ENCODE measurements at places on chromosomes 7 and 10. TPM values are rescaled to one million over a fixed set of nuclear protein-coding genes. Genes with fewer than 3 reads are reported as not detected.

NUPR2 gene
- not detected for total RNA-seq

GPR146 gene
- 3.3 TPM for total RNA-seq

GRCh38 chr7:6563936-6564770 is 12.9 kb upstream of the GRID2IP start:
- DNase-seq = peak; percentile 4

DNA sequence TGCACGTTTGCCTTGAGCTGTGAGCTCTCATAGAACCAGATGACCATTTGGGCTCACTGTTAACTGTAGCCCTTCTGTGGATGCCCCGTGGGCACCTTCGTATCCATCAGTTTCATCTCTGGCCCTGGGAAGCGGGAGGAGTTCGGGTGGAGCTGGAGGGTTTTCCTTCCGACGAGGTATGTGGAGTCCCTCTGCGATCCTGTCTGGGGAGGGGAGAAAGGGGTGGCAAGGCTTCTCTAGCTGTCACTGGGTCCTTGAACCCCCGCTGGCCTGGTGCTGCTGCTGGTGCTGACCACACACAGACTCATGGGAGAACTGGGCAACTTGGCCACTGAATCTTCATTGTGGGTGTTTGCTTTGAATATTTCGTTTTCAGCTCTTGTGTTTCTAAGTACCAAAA is 32.7 kb downstream of the INPP5A start:
- no peak for DNase-seq

LGI1 gene
- not detected for total RNA-seq

UCMA gene
- not detected for total RNA-seq

PRSS58 gene
- total RNA-seq = not detected

CPA2 gene
- under 0.01 TPM for total RNA-seq

DNA sequence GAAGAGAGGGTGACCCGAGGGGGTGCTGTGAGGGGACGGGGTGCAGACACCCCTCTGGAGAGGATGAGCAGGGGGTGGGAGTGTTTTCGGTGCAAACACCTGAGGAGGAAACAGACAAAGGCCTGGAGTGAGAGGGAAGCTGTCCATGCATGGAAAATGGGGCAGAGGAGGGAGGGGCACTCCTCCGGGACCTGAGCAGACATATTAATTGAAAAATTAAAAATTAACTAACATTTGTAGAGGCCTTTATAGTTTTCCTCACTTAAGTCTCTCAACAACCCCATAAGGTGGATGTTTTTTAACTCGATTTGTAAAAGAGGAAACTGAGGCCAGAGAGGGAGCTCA is 1.2 kb downstream of the VPS37D start:
- no peak for DNase-seq

- no peak for DNase-seq
Measured at GRCh38 chr10:7480742-7481367, 70.0 kb upstream of the SFMBT2 start.

MYL10 gene
- total RNA-seq = not detected

- no peak for DNase-seq
Measured at GRCh38 chr7:22864855-22865601, 42.4 kb upstream of the TOMM7 start.

GRCh38 chr7:113120647-113121046 is 2.3 kb upstream of the SMIM30 start:
- DNase-seq = no peak

PRXL2A gene
- 13.9 TPM for total RNA-seq

- peak; percentile 27 for DNase-seq
Measured at GRCh38 chr7:101315336-101315735, 6.3 kb downstream of the IFT22 start.

DNA sequence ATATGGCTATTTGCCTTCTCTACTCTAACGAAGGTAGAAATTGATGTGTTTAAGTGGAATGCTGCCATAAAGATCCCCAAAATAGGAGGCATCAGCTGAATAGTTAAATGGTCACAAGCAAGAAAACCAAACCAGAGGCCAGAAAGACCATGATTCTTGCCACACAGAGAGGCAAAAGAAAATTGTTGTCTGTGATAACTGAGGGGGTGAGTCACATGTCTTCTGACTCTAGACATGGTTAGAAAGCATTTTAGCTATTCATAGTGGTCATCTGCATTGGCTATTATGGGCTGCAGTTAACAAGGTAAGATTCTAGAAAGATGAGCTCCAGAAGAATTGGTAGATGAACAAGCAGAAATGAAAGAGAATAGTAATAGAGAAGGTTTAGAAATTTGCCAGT is 361.4 kb upstream of the NPSR1 start:
- no peak for DNase-seq

ACTL6B gene
- not detected for total RNA-seq

GHRHR gene
- not detected for total RNA-seq

TUBAL3 gene
- total RNA-seq = not detected

DNA sequence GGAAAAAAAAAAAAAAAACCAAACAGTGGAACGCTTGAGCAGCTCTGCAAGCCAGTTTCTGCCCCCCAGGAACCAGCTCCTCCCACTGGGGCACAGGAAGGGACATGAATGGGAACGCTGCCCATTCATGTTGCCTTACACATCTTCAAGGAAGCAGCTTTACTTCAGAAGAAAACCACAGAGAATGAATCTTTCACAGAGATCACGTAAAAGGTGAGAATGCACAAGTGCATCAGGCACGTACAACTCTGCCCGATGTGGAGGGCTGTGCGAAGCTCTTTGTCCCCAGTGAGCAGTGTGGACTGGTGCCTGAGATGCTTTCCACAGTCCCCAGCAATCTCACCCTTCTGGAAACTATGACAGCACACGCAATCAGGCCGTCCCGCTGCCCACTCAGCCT is 106.2 kb downstream of the DLG5 start:
- DNase-seq = peak; percentile 50

GRCh38 chr7:142140401-142140959 is 29.0 kb downstream of the MGAM2 start:
- DNase-seq = no peak

- DNase-seq = no peak
Measured at GRCh38 chr7:45184326-45185027, 26.9 kb downstream of the RAMP3 start.

NYAP1 gene
- 0.26 TPM for total RNA-seq

KNDC1 gene
- 0.50 TPM for total RNA-seq

DNA sequence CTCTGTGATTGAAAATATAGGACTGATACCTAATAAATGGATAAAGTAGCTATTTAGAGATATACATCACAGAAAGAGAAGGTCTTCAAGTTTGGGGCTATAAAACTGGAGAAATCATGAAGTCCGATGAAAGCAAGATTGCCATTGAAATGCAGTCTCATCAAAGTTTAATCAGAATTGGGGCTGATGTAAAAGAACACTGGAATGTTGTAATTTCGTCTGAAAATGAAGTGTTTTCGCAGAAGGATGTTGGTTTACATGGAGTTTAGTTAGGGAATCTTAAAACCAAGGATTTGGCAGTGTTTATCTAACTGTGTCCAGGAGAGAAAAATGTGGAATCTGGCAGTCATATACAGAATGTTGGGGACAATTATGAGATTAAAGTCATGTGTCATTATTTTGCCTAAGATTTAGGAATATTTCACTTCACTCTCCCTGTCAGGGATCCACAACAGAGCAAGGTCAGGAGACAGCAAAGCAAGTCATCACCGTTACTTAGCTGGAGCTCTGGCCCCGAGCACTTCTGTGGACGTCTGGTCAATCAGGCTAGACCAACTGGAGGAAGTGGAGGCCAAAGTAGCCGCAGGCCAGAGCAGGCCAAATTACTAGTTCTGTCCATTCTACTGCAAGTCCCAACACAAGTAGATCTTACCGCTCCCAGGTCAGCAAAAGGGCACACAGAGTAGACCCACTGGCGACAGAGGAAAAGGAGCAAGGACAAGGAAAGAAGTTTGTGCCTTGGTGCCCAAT is 37.0 kb downstream of the EPDR1 start:
- no peak for DNase-seq

DNA sequence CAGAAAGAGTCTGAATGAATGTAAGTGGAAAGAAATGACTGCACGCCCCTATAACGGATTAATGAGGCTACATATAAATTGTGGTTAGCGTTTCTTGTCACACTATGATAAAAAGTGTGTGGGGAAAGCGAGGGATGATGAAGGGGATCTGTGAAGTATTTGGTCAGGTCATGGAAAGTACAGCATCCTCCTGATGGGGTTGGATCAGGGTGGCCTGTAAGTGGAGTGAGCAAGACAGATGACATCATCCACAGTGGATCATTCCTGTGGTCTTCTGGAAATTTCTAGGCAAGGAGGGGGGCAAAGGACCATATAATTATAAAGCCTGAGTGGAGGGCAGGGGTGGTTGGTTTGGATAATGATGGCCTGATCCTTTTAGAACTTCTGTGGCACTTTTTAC is 606.0 kb downstream of the INHBA start:
- peak; percentile 93 for DNase-seq

DNA sequence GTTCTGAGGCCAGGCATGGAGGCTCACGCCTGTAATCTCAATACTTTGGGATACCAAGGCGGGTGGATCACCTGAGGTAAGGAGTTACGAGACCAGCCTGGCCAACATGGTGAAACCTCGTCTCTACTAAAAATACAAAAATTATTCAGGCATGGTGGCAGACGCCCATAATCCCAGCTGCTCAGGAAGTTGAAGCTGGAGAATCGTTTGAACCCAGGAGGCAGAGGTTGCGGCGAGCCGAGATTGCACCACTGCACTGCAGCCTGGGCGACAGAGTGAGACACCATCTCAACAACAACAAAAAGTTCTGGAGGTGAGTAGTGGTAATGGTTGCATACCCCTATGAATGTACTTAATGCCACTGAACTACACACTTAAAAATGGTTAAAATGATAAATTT is 60.3 kb upstream of the SP4 start:
- DNase-seq = no peak

GRCh38 chr10:19634163-19634562 is 182.1 kb upstream of the PLXDC2 start:
- DNase-seq = no peak

DNA sequence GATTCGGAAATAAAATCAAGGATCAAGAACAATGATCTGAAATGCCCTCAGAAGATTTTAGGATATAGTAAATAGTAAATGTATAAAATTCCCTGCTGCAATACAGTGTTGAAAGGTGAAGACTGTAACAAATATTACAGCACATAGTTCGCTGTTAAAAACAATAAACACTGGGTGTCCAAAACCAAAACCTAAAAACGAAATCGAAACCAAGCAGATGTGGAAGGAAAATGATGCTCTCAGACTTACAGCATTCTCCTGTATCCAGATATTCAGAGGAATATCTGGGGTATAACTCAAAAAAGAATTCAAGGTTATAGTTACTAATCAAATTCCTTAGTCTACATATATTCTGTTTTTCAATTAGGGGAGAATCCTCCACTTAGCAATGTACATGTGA is 708.1 kb upstream of the PCDH15 start:
- DNase-seq = no peak

All from fibroblast of lung (primary cell).